ENCODE measurements at places on chromosomes 11 and 22. TPM values are rescaled to one million over a fixed set of nuclear protein-coding genes. Genes with fewer than 3 reads are reported as not detected.

GRCh38 chr11:67024966-67025365, 2.0 kb downstream of the SYT12 start:
- H3K27ac ChIP-seq = no peak overlapping the region
- no peaks in the 10 kb centered on the region for H3K36me3 ChIP-seq

DNA sequence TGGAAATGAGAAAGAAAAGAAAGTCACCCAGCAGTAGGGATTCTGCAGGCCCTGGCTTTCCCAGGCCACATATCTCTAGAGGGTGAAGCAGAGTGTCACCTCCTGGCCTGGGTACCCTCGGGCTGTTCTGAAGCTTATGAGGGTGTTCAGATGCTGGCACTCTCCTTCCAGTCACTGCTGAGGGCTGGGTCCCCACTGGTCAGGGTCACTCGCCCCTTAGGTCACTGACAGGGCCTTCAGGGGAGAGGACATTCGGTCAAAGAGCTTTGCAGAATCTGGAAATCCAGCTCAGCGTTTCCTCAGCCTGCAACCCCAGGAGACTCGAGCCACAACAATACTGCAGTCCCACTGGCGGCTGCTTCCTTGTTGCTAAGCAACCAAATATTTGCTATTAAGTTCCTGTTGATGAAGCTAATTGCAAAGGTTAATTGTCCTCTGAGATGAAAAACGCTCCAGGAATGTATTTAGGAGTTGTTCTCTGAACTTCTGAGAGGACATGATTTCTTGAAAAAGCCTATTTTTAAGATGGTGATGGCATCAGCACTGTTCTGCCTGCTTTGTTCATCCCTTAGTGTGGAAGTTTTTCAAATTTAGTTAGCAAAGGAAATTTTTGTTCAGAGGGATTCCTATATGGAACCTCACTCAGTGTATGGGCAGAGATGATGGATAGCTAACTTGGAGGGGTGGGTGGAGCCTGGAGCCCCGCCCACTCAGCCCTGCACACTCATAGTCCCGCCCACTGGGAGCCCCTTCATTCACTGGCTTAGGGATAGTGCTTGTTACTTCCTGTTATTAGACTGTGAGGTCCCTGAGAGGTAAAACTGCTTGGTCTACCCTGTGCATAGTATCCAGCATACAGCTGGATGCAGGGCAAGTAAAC, 109.2 kb downstream of the CSNK2A3 start:
- no peaks in the 10 kb centered on the region for H3K36me3 ChIP-seq
- H3K4me1 ChIP-seq = peaks cover 27% of the 10 kb centered on the region
- H3K4me3 ChIP-seq = peak overlapping the region; percentile 24
- DNase-seq = no peak
- peak overlapping the region; percentile 52 for H3K27ac ChIP-seq
- peaks cover 23% of the 10 kb centered on the region for H3K27me3 ChIP-seq

- H3K27ac ChIP-seq = no peak overlapping the region
- H3K4me3 ChIP-seq = peak overlapping the region; percentile 86
- peak; percentile 69 for DNase-seq
- H3K4me1 ChIP-seq = peaks cover 16% of the 10 kb centered on the region
- peaks cover 90% of the 10 kb centered on the region for H3K27me3 ChIP-seq
Measured at GRCh38 chr11:134276396-134277182, 410 bp downstream of the GLB1L3 start.

GRCh38 chr11:115775846-115776245, 271.6 kb upstream of the CADM1 start:
- H3K4me3 ChIP-seq = no peak overlapping the region
- no peaks in the 10 kb centered on the region for H3K27me3 ChIP-seq
- DNase-seq = no peak
- H3K4me1 ChIP-seq = peaks cover 22% of the 10 kb centered on the region
- no peak overlapping the region for H3K27ac ChIP-seq

AMPD3 gene
- 9.0 TPM for total RNA-seq

ALDH3B2 gene
- total RNA-seq = 9.4 TPM

DNA sequence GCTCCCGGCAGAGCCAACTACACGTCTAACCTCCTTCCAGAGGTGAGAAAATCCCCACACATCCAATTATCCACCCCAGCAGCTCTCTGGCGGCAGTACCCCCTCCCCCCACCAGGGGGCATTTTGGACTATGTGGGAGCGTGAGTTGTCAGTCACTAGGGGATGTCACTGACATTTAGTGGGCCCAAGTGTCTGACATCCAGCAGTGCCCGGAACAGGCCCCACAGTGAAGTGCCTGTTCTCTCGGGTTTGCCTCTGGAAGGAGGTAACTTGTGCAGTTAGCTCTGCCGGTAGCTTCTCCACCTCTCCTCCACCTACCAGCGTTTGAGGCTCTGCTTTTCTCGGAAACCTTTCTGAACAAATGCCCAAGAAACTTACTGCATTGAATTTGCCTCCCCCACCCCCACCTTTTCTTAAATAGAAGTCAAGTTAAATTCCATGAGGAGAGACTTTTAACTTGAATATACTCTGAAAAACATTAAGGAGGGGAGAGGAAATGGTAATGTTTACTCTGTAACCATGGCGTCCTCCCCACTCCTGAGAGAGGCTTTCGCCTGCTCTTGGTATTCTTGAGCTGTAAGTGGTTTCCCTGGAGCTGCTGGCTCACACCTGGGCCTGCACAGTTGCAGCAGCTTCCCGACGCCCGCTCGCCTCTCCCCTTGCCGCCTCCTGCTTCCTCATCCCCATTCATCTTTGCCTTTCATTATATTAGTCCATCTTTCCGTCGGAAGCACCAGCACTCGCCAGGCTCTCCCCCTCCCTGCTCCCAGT, 112.8 kb downstream of the WNT7B start:
- peaks cover 4% of the 10 kb centered on the region for H3K36me3 ChIP-seq
- H3K27me3 ChIP-seq = peaks cover 34% of the 10 kb centered on the region
- no peak for DNase-seq
- peak overlapping the region; percentile 68 for H3K27ac ChIP-seq
- H3K4me3 ChIP-seq = peak overlapping the region; percentile 69

FBXO3 gene
- total RNA-seq = 29.3 TPM
